ENCODE measurements at places on chromosomes 6 and 20.

DNA sequence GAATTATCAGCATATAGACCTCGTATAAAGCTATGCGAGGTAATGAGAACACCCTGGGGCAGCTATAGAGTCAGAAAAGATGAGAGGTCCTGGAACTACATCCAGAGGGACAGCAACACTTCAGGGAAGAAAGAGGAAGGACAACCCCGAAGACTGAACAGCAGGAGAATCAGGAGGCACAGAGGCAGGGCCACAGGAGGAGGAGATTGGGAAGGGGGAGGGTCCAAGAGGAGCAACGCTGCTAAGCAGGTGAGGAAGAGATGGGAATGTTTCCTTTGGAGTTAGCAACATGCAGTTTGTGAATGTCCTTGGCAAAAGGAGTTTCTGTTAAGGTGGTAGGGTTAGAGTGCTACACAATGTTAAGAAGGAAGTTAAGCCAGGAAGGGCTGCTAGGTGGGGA lies 79.5 kb upstream of the OLIG3 start:
- no peak for DNase-seq

DNA sequence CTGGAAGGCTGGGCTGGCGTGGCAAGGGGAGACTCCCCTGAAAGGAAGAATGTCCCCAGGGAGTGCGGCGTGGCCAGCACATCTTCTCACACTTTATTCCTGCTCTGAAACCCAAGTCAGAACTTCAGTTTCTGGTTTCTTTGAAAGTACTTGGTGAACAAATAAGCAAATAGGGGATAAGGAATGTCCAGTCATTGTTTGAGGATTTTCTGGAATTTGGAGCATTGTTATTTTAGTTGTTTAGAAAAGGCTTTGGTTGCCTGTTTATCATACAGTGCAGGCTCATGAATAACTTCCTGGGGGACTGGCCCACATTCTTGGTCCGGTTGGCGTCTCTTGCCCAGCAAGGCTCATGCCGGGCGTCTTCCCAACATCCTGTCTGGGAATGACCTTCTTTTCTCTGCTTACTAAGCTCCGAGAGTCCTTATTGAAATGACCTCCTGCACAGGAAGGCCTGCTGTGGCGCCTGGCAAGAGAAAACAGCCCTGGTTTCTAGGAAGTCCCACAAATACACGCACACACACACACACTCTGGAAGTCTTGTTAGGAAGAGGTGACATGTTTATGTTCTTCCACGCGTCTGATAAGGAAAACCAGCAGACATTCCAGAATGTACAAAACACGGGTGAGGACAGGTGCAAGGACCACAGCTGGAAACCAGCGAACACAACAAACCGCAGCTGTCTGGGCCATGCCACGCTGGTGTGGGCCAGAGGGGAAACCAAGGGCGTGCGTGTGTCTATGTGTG lies 71.9 kb downstream of the TMEM170B start:
- no peak for DNase-seq

- DNase-seq = no peak
Observed at GRCh38 chr20:49559411-49560081, 8.4 kb downstream of the PTGIS start.

DNA sequence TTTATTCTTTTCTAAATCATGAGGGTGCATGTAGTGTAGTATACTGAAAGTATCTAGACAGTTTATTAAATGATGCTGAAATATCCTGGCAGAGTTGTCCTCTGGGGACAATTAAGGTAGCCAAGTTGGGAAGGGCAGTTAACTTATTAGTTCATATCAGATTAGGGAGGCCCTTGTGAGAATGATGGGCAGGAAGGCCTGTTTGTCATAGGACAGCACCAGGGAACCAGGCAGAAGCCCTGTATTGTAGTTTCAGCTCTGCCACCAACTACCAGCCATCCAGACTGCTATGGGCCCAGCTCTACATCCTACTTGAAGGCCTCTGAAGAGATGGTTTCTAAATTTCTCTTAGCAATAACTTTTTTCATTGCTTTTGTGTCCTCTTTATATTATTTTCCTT lies 4.0 kb downstream of the MYLIP start:
- DNase-seq = no peak

DNA sequence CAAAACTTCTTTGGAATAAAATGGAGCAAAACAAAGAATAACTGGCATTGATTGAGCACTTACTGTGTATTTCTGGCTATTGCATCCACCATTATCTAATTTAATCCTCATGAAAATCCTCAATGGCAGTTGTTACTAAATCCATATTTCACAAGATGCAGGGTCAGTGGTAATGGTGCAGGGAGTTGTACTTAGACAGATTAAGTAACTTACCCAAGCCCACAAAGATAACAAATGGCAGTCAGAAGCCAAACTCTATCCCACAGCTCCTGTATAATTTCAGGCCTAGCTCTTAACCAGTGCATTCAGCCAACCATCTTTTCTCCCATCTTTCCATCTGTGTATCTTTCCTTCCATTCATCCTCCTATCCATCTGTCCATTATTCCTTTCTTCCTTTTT lies 29.3 kb upstream of the SSTR4 start:
- DNase-seq = no peak

DNA sequence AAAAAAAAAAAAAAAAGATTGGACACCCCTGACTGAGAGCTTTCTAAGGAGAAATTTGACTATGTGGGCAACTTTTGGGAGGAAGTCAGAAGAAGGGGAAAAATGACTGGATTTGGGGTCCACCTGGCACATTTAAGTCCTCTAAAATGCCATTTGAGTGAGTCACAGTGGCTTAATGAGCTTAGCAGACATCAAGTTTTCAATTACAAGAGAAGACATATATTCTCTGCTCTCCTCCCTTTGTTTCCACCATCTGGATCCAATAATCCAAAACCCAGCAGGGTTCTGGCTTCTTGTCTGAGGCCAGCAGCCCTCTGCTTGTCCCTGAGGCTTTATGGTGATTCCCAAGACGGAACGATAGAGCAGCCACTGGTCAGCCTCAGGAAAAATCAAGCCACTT lies 6.9 kb downstream of the PI3 start:
- DNase-seq = no peak

DNA sequence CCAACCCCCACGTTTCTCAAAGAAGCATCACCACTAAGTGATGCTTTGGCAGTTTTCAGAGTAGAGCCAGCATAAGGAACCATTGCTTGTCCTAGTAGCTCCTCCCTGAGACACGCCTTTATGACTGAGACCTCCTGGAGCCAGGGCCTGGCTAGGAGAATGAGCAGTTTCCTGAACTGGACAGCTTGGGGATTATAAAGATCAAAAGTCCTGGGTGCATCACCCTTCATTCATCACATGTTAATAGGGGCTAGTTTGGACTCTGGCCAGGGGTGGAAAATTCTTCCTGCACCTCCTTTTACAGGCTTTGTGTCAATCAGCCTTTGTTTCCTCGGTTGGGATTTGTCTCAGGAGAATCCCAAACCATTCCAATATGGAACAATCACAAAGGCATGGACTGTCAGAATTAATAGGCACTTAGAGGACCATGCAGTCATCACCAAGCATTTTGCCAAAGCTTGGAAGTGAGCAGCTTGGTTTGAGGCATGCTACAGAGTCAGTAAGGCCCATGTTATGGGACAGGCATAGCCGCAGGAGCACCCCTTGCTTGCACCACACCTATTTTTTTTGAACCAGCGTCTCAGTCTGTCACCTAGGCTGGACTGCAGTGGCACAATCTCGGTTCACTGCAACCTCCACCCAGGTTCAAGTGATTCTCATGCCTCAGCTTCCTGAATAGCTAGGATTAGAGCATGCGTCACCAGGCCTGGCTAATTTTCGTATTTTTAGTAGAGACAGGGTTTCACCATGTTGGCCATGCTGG lies 64.9 kb upstream of the TGM3 start:
- no peak for DNase-seq

DNA sequence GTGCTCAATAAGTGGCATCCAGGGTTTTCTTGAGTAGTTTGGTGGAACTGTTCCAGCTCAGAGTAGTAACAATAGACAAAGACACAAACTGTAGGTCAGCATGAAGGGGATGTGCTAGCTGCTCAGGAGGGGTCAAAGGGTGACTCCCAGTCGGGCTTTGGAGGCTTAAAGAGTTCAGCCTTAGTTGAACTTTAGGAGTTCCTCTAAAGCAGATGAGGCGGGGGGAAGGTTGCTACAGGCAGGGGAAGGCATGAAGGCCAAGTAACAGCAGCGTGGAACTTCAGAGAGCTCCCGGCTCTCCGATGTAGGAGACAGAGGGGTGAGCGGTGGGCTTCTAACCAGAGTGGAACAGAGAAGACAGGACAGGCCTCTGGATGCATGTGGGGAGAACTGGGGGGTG lies 115.5 kb upstream of the CD93 start:
- DNase-seq = no peak

DNA sequence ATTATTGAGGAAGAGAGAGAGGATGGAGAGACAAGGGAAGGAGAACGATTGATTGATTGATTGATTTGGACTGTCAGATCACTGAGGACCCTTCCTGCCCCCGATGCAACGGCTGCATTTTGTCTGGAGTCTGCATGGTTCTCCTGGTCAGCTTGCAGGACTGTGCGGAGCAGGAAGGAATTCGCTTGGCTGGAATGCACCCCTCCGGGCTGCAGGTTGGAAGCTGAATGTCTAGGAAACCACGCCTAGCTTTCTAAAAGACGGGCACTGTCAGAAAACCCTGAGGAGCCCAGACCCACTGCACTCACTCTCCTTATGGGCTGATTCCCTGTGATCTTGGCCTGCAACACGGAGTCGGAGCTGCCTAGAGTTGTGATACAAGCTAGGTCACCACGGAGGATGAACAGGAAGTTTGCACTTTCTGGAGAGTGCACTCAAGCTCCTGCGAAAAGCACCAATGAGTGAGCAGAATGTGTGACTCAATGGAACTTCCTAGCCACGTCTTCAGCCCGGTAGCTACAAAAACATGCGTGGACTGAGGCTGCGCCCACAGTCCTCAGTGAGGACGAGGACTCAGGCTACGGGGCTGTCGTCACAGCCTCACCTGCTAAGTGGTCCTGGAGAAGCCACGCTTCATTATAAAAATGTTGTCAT lies 14.4 kb downstream of the DACT2 start:
- no peak for DNase-seq

DNA sequence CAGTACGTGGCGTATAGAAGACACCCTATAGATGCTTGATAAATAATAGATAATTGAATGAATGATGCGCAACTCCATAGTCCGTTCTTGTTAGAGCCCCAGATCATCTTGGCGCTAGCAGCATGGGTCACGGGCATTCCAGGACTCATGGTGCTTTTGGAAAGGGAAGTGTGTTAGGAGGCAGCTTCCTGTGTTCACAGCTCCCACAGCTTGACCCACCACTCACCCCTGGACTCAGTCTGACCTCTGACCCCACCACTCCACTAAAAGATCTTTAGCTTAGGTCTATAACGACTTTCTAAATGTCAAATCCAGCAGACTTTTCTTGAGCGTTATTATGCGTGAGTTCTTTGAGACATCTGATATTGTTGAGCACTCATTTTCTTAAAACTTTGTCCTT lies 35.8 kb upstream of the KIF16B start:
- no peak for DNase-seq

DNA sequence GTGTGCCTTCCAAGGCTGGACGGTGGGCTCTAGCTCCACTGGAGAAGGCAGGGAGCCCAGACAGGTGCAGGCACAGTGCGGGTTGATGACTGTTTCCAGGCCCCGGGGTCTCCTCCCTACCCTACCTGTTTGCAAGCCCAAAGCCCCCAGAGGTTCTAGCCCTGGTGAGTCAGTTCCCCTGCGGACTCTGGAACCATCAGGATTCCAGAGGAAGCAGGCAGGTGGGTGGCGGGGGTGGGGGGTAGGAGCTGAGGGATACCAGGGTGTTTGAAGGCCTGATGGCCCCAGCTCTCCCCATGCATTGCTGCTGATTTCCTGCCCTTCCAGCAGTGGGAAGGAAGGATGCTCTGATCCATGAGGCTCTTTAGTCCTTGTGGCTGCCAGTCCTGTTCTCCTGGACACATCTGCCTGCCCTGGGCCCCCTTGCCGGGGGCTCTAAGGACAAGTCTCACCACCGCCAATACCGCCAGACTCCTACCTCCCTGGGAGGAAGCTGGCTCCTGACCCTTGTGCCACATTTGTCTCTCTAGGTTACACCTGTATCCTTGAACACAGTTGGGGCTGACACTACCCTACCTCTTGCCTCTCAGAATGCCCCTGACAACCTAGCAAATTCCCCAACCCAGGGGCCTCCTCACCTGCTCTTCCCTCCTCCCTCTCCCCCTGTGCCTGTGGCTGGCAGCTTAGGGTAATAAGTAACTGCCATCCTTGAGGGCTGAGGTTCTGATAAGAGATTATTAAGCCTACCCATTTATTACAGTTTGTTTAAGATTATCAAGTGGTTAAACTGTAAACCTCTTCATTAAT lies 21.7 kb downstream of the KCNK5 start:
- no peak for DNase-seq

GRCh38 chr20:7497985-7498384 lies 442.3 kb downstream of the HAO1 start:
- DNase-seq = no peak

DNA sequence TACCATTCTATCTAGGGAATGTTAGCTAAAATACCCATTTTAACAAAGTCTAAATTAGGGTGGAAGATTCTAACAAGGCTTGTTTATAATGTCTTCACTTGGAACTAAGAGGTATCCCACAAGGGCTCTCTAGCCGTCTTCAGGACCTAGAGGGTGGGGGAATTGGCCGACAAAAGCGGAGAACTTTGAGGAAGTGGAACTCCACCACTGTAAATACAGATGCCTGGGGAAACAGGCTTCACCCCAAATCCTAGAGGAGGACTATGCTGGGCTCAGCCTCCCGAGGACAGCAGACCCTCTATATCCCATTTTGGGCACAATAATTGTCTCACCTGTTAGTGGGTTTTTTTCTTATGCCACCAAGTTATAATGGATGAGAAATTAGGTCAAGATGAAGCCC lies 58.0 kb upstream of the TFB1M start:
- DNase-seq = no peak

DNA sequence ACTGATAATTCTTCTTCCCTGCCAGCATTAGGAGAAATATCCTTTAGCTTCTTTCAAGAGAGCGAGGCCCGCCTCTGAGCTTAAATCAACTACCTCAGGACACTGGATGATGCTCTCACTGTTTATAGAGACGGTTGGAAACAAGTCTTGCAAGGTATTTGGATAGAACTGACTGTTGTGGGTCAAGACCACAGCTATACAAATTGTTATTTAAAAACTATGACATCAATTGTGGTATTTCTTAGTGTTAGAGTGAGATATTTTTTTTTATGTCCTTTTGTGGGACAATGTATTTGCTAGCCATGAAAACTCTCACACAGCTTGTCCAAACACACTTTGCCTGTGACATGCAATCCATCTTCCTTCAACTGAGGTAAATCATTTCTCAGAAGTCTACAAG lies 136.3 kb upstream of the PHACTR1 start:
- DNase-seq = no peak

- no peak for DNase-seq
Observed at GRCh38 chr6:14731611-14732010, 514.3 kb upstream of the JARID2 start.

- no peak for DNase-seq
Observed at GRCh38 chr6:31617010-31617409, 2.0 kb downstream of the AIF1 start.

GRCh38 chr20:51230727-51231126 lies 207.8 kb upstream of the KCNG1 start:
- no peak for DNase-seq

DNA sequence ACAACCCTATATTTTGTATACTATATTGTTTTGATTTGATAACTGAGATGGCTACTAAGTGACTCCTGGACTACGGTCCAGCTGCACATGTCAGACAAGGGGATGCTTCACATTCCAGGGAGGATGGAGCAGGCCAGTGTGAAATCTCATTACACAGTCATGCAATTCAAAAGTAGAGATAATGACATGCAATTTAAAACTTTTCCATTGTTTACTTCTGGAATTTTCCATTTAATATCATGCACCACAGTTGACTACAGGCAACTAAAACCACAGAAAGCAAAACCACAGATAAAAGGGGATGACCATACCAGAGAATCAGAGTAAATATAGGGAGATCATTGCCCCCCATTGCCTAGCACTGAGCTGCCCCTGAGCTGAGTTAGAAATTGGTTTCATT lies 366.4 kb downstream of the BTBD9 start:
- no peak for DNase-seq

Measured in GDM1 (cell line).